ENCODE measurements at places on chromosomes 4 and X. TPM values are rescaled to one million over a fixed set of nuclear protein-coding genes. Genes with fewer than 3 reads are reported as not detected.

- H3K36me3 ChIP-seq: no peaks in the 10 kb centered on the region
- no peak overlapping the region for H3K4me3 ChIP-seq
- DNase-seq: peak; percentile 77
Measured at GRCh38 chrX:9342561-9343051, 122.3 kb upstream of the TBL1X start.

GRCh38 chrX:10660171-10660570 lies 39.8 kb upstream of the MID1 start:
- H3K27ac ChIP-seq: no peak overlapping the region
- no peak overlapping the region for H3K4me3 ChIP-seq

GRCh38 chr4:16194214-16194613 lies 32.1 kb downstream of the TAPT1 start:
- H3K4me1 ChIP-seq: peaks cover 32% of the 10 kb centered on the region
- no peak overlapping the region for H3K27ac ChIP-seq
- peaks cover 22% of the 10 kb centered on the region for H3K36me3 ChIP-seq
- no peak overlapping the region for H3K4me3 ChIP-seq
- no peaks in the 10 kb centered on the region for H3K27me3 ChIP-seq

The DDX53 gene
- total RNA-seq: not detected

DNA sequence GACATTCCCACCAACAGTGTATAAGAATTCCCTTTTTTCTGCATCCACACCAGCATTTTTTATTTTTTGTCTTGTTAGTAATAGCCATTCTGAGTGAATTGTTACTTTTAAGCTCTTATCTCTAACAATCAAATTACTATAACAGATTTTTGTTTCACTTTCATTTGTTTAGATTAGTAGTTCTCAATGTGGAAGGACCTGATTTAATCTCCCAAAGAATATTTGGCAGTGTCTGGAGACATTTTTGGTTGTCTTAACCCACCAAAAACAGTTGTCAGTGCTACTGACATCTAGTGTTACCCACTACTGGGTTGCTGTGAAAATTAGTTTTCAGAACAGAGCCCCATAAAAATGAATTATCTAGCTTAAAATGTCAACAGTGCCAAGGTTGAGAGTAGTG lies 37.9 kb downstream of the RUFY3 start:
- H3K27me3 ChIP-seq: no peaks in the 10 kb centered on the region
- DNase-seq: no peak
- peaks cover 10% of the 10 kb centered on the region for H3K4me1 ChIP-seq
- H3K4me3 ChIP-seq: peak overlapping the region; percentile 9

The NEUROG2 gene
- total RNA-seq: not detected

DNA sequence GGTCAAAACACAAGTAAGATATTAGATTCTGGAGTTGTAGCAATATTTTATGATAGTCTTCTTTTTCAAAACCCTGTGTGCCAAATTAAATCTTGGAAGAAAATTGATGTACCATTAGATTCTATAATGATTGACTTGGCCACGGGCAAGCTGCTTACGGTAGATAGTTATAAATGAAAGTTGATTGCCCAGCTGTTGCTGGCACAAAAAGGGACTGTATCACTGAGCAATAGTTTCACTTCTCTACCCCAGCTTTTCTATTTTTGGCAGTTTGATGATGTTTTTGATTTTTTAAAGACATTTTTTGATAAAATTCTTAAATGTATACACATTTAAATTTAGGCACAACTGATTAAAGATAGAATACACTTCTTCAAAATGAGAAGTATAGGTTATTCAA lies 333.3 kb downstream of the TRAM1L1 start:
- DNase-seq: no peak
- H3K27ac ChIP-seq: no peak overlapping the region
- H3K4me1 ChIP-seq: no peaks in the 10 kb centered on the region
- H3K4me3 ChIP-seq: no peak overlapping the region

The OPHN1 gene
- 10.7 TPM for total RNA-seq

DNA sequence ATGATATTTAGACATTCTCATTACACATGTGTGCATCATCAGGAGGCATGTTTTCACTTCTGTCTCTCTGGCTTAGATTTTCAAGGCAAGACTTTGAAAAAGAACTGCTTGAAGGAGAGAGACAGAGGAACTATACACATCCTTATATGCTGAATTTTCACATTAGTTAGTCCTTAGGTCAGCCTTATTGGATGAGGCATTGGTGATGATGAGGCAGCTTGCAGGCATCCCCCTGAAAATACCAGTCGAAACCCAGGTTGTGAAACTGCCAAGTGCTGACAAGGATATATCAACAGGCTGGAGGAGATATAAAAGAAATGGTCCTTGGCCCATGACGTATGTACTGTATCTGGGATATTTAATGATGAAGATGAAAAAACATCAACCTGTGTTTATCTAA lies 297.2 kb upstream of the AADAT start:
- H3K27me3 ChIP-seq: no peaks in the 10 kb centered on the region
- no peak for DNase-seq
- no peaks in the 10 kb centered on the region for H3K4me1 ChIP-seq
- H3K4me3 ChIP-seq: no peak overlapping the region
- no peak overlapping the region for H3K27ac ChIP-seq
- no peaks in the 10 kb centered on the region for H3K36me3 ChIP-seq

The CT45A1 gene
- total RNA-seq: not detected

GRCh38 chrX:40484408-40485091 lies 96.2 kb upstream of the ATP6AP2 start:
- H3K4me3 ChIP-seq: no peak overlapping the region
- H3K4me1 ChIP-seq: no peaks in the 10 kb centered on the region
- H3K36me3 ChIP-seq: no peaks in the 10 kb centered on the region
- DNase-seq: no peak

DNA sequence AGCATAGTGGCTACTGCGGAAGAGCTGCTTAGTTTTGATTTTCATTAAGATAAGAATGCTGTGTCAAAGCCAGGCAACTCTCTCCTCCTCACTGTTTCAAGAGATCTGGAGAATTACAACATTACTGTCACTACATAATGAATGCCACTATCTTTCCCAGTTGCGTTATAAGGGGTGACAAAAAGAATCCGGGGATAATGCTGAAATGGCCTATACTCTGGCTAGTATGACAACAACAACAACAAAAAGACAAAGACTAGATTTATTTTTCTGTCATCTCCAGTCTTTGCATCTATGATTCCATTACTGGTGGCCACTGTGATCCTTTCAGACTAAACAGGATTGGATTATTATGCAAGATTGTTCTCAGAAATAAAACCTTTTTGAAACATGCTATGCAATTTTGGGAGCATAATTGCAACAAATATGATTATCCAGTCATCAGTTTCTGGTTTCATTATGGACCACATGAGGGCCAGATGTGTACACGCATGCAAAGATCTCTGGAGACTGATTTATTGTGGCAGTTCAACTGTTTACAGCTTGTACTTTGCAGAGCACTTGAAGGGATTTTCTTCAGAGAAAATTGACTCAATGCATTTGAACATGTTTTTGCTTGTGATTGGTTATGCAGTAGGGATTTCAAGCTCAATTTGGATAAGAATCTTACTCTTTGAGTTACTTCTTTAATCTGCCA lies 31.1 kb upstream of the SPANXB1 start:
- H3K27ac ChIP-seq: no peak overlapping the region
- no peak for DNase-seq
- H3K4me3 ChIP-seq: no peak overlapping the region

The RASGEF1B gene
- total RNA-seq: 63.0 TPM

DNA sequence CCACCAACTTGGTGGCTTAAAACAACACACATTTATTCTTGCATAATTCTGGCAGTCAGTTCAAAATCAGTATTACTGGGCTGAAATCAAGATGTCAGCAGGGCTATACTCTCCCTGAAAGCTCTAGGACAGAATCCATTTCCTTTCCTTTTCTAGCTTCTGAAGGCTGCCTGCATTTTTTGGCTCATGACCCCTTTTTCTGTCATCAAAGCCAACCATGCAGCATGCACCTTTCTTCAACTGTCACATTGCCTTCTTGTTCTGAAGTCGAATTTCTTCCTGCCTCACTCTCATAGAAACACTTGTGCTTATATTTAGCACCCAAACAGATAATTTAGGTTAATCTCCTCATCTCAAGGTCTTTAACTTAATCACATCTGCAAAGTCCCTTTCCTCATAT lies 79.8 kb upstream of the PPP1R2C start:
- no peak for DNase-seq
- no peak overlapping the region for H3K27ac ChIP-seq
- H3K27me3 ChIP-seq: no peaks in the 10 kb centered on the region
- no peak overlapping the region for H3K4me3 ChIP-seq
- H3K36me3 ChIP-seq: no peaks in the 10 kb centered on the region

GRCh38 chr4:67036791-67037190 lies 508.5 kb downstream of the CENPC start:
- no peaks in the 10 kb centered on the region for H3K4me1 ChIP-seq
- H3K4me3 ChIP-seq: no peak overlapping the region
- no peak for DNase-seq
- no peaks in the 10 kb centered on the region for H3K36me3 ChIP-seq
- no peaks in the 10 kb centered on the region for H3K27me3 ChIP-seq

DNA sequence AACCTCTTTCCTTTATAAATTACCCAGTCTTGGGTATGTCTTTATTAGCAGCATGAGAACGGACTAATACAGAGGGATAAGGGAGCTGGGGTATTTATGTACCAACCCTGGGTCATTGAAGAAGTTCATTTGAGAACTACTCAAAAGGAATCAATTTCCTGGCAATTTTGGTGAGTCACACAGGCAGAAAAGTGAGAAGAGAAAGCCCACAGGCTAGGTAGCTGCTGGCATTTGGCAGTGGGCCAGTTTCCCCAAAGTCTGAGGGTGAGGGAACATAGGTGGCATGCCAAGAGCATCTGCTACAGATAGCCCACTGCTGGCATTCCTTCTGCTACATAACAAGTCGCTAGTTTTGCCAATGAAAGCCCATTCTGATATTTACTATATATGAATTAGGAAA lies 411.2 kb downstream of the MID1IP1 start:
- no peak overlapping the region for H3K27ac ChIP-seq
- H3K4me3 ChIP-seq: no peak overlapping the region
- no peaks in the 10 kb centered on the region for H3K27me3 ChIP-seq
- H3K36me3 ChIP-seq: no peaks in the 10 kb centered on the region

DNA sequence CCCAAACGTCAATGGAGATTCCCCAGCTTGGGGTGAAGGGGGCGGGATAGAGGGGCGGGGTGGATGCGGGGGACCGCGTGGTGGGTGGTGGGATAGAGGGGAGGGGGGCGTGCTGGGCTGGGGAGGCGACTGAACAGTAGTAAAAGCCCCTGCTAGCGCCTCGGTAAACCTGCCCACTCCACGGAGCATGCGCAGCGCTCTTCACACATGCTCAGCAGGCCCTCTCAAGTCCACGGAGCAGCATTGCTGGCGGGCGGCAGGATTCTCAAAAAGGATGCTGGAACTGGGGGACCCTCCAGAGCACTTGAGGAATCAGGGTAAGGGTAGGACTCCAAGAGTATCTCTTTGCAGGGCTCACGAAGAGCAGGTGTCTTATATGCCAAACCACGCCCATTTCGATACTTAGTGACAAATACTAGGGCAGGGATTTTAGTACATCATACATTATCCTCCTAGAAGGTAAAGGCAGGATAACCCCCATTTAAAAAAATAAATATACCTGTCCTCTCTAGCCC lies 378 bp upstream of the RPS6KA6 start:
- H3K4me3 ChIP-seq: peak overlapping the region; percentile 58
- no peaks in the 10 kb centered on the region for H3K36me3 ChIP-seq
- no peaks in the 10 kb centered on the region for H3K4me1 ChIP-seq
- H3K27ac ChIP-seq: no peak overlapping the region

The CCSER1 gene
- total RNA-seq: 8.4 TPM

DNA sequence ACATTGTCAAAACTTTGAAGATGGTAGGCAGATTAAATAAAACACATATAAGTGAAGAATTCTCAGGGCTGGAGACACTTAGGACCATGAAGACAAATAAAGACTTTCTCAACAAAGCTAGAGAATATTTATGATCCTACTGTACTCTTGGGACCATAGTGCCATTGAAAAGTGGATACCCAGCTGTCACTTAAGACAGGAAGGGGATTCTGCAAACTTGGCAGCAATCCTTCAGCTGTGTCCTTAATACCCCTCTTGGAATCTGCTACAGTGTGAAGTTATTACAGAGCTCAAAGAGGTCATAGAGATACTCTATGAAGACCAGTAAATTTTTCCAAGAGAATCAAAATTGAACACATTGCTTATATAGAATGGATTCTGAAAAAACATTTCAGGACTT lies 24.3 kb downstream of the PDE5A start:
- no peak overlapping the region for H3K27ac ChIP-seq
- no peak overlapping the region for H3K4me3 ChIP-seq
- no peaks in the 10 kb centered on the region for H3K27me3 ChIP-seq
- H3K4me1 ChIP-seq: no peaks in the 10 kb centered on the region
- DNase-seq: no peak

The SCRG1 gene
- total RNA-seq: 0.32 TPM

- H3K27me3 ChIP-seq: no peaks in the 10 kb centered on the region
- H3K4me1 ChIP-seq: no peaks in the 10 kb centered on the region
- no peak for DNase-seq
Measured at GRCh38 chr4:53221832-53222480, 143.9 kb downstream of the SCFD2 start.

- no peaks in the 10 kb centered on the region for H3K4me1 ChIP-seq
- no peak for DNase-seq
- H3K4me3 ChIP-seq: no peak overlapping the region
- no peaks in the 10 kb centered on the region for H3K27me3 ChIP-seq
Measured at GRCh38 chr4:139438141-139438540, 15.8 kb upstream of the RAB33B start.

The CC2D2A gene
- 21.2 TPM for total RNA-seq

The ENOX2 gene
- total RNA-seq: 16.8 TPM

The FAM184B gene
- 0.24 TPM for total RNA-seq

The TEX11 gene
- not detected for total RNA-seq

The SGMS2 gene
- total RNA-seq: 89.0 TPM

The AMBN gene
- total RNA-seq: not detected

The GSX2 gene
- not detected for total RNA-seq

DNA sequence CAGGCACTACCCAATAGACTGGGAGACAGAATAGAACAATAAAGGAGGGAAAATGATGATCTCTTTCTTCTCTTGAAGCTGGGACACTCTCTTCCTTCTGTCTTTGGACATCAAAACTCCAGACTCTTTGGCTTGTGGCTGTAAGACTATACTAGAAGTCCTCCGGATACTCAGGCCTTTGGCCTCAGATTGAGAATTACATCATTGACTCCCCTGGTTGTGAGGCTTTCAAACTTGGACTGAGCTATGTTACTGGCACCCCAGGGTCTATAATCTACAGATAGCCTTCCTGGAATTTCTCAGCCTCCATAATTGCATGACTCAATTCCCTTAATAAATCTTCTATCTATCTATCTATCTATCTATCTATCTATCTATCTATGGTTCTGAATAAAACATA lies 294.2 kb upstream of the CT83 start:
- no peak overlapping the region for H3K4me3 ChIP-seq
- no peaks in the 10 kb centered on the region for H3K4me1 ChIP-seq
- no peaks in the 10 kb centered on the region for H3K36me3 ChIP-seq
- no peak overlapping the region for H3K27ac ChIP-seq
- H3K27me3 ChIP-seq: no peaks in the 10 kb centered on the region
- no peak for DNase-seq

GRCh38 chr4:131613824-131614216 lies 1535.3 kb upstream of the PCDH10 start:
- no peaks in the 10 kb centered on the region for H3K4me1 ChIP-seq
- H3K27me3 ChIP-seq: no peaks in the 10 kb centered on the region
- no peaks in the 10 kb centered on the region for H3K36me3 ChIP-seq
- no peak overlapping the region for H3K27ac ChIP-seq
- no peak overlapping the region for H3K4me3 ChIP-seq
- DNase-seq: no peak

GRCh38 chrX:103175944-103176753 lies 38.8 kb upstream of the BEX4 start:
- peak; percentile 50 for DNase-seq
- no peak overlapping the region for H3K27ac ChIP-seq
- H3K27me3 ChIP-seq: no peaks in the 10 kb centered on the region

All from lower lobe of right lung (tissue), 2 donors.